Central memory CD8-positive, alpha-beta T cell (primary cell): ENCODE measurements at places on chromosomes 11 and 22.

- H3K27ac ChIP-seq = peak overlapping the region; percentile 91
- no peaks in the 10 kb centered on the region for H3K27me3 ChIP-seq
- H3K4me3 ChIP-seq = peak overlapping the region; percentile 98
These were observed 80.3 kb downstream of the ETS1 start for GRCh38 chr11:128506999-128507611.

- no peak for DNase-seq
- H3K27me3 ChIP-seq = no peaks in the 10 kb centered on the region
- no peaks in the 10 kb centered on the region for H3K4me1 ChIP-seq
These were observed 41.6 kb downstream of the DCUN1D5 start for GRCh38 chr11:103050351-103050750.

DNA sequence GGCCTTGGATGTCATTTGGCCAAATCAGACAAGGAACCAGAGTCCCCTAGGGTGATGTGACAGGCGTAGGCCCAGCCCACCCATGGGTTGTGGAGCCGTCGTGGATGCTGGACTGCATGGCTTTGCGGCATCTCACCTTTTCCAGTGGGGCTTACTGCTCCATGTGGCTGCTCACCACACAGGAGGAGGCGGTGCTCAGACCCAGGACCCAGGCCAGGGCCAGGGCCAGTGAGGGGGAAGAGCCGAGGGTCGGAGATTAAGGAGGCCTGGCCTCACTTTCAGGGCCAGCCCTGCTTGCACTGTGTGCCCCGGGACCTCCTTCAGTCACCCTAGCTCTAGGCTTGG lies 105.6 kb downstream of the ST3GAL4 start:
- H3K27ac ChIP-seq = no peak overlapping the region
- H3K4me1 ChIP-seq = peaks cover 15% of the 10 kb centered on the region
- H3K4me3 ChIP-seq = no peak overlapping the region
- peaks cover 1% of the 10 kb centered on the region for H3K36me3 ChIP-seq
- H3K27me3 ChIP-seq = no peaks in the 10 kb centered on the region

GRCh38 chr11:38683484-38683883 lies 2085.4 kb upstream of the RAG2 start:
- no peak overlapping the region for H3K27ac ChIP-seq
- H3K27me3 ChIP-seq = no peaks in the 10 kb centered on the region
- no peak for DNase-seq
- no peak overlapping the region for H3K4me3 ChIP-seq

- DNase-seq = no peak
- H3K27ac ChIP-seq = no peak overlapping the region
- H3K4me1 ChIP-seq = no peaks in the 10 kb centered on the region
These were observed 248.8 kb downstream of the RAB38 start for GRCh38 chr11:87926250-87926970.

DNA sequence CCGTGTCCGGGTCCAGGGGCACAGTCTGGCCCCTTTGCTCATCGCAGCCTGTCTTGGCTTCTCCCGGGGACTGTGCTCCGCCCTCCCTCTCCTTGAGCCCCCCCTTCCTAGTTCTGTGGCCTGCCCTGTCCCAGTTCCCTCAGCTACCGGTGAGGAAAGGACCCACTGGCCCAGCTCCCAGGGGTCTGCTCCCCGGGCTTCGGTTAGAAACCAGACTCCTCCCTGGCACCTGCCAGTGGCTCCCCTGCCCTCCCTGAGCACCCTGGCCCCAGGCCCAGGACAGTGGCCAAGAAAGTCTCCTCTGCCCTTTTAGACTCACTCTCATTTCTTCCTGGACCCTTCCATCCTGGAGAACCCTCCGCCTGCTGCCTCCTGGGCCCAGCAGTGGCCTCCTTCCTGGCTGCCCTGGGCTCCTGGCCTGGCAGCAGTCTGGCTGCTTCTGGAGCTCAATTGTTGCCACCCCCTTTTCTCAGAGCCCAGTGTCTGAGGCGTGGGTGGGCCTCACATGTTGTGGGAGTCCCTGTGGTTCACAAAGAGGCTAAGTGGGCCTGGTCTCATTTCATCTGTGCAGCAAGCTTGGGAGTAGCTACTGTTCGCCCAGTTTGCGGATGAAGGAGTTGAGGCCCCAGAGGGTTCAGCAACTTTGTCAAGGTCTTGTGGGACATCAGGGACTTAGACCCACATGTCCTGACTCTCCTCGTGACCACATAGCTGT lies 12.6 kb downstream of the PRDM11 start:
- peaks cover 2% of the 10 kb centered on the region for H3K36me3 ChIP-seq
- no peaks in the 10 kb centered on the region for H3K27me3 ChIP-seq
- no peak for DNase-seq

- no peak overlapping the region for H3K4me3 ChIP-seq
- peaks cover 5% of the 10 kb centered on the region for H3K4me1 ChIP-seq
- H3K27me3 ChIP-seq = no peaks in the 10 kb centered on the region
- no peak overlapping the region for H3K27ac ChIP-seq
These were observed 89.8 kb downstream of the ALX4 start for GRCh38 chr11:44219830-44220796.

GRCh38 chr11:113876798-113877669 lies 1.7 kb upstream of the USP28 start:
- H3K4me1 ChIP-seq = peaks cover 29% of the 10 kb centered on the region
- no peaks in the 10 kb centered on the region for H3K27me3 ChIP-seq
- H3K4me3 ChIP-seq = peak overlapping the region; percentile 99
- H3K27ac ChIP-seq = peak overlapping the region; percentile 22

- H3K36me3 ChIP-seq = no peaks in the 10 kb centered on the region
- H3K4me1 ChIP-seq = no peaks in the 10 kb centered on the region
- H3K27me3 ChIP-seq = no peaks in the 10 kb centered on the region
- no peak for DNase-seq
- no peak overlapping the region for H3K27ac ChIP-seq
- no peak overlapping the region for H3K4me3 ChIP-seq
These were observed 96.9 kb downstream of the CNTN5 start for GRCh38 chr11:99117603-99118002.
